Osteocyte (in vitro differentiated cells): ENCODE measurements at places on chromosomes 5 and 9. TPM values are rescaled to one million over a fixed set of nuclear protein-coding genes. Genes with fewer than 3 reads are reported as not detected.

- no peak for DNase-seq
Observed at GRCh38 chr9:98892288-98892687, 51.4 kb upstream of the COL15A1 start.

Gene MARCHF3
- 33.5 and 34.5 TPM in 2 replicates for total RNA-seq

Gene SHISAL2B
- not detected in 2 replicates for total RNA-seq

Gene C9
- total RNA-seq: not detected in 2 replicates

Gene PLPP7
- total RNA-seq: 0.68 and 0.73 TPM in 2 replicates

GRCh38 chr5:153629027-153629895, 138.8 kb downstream of the GRIA1 start:
- peak; percentile 89 for DNase-seq

GRCh38 chr5:144794922-144795321, 624.2 kb downstream of the KCTD16 start:
- no peak for DNase-seq

DNA sequence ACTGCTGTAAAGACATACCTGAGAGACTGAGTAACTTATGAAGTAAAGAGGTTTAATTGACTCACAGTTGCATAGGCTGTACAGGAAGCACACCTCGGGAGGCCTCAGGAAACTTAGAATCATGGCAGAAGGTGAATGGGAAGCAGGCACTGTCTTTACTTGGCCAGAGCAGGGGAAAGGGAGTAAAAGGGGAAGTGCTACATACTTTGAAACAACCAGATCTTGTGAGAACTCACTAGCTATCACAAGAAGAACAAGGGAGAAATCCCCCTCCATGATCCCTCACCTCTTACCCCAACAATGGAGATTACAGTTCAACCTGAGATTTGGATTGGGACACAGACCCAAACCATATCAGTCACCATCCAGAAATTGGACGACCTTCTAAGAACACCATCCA, 1285.8 kb upstream of the CDH9 start:
- DNase-seq: no peak

DNA sequence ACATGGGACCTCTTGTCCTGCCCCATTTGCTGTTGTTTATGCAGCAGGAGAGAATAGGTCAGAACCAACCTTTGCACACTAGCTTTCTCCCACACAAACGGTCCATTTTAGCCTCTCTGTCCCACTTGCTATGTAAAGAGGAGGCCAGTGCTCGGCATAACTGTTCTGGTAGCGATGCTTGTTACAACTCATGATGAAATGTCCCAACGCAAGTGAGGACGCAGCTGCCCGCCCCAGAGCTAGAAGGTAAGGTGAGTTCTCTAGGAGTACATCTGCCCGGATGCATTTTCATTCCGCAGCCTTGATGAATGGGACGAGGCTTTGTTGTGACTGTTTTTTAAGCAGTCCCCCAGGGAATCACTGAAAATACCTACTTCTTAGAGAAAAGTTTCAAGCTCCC, 14.1 kb downstream of the S1PR3 start:
- DNase-seq: peak; percentile 71

Gene PCDHGA4
- total RNA-seq: 0.27 and 0.47 TPM in 2 replicates

GRCh38 chr5:151154931-151155774, 2.4 kb downstream of the ANXA6 start:
- DNase-seq: no peak

- DNase-seq: no peak
Observed at GRCh38 chr5:148228392-148228984, 9.8 kb upstream of the MARCOL start.

Gene CAPSL
- not detected in 2 replicates for total RNA-seq

Gene IARS1
- 212 and 231 TPM in 2 replicates for total RNA-seq
